ENCODE measurements at places on chromosomes 11 and 22.

GRCh38 chr22:37209140-37209845 is 3.0 kb downstream of the SSTR3 start:
- DNase-seq: peak; percentile 52

- DNase-seq: no peak
These were observed 84.2 kb downstream of the FDX1 start for GRCh38 chr11:110513846-110514437.

GRCh38 chr11:59185386-59185945 is 13.5 kb downstream of the DTX4 start:
- no peak for DNase-seq

DNA sequence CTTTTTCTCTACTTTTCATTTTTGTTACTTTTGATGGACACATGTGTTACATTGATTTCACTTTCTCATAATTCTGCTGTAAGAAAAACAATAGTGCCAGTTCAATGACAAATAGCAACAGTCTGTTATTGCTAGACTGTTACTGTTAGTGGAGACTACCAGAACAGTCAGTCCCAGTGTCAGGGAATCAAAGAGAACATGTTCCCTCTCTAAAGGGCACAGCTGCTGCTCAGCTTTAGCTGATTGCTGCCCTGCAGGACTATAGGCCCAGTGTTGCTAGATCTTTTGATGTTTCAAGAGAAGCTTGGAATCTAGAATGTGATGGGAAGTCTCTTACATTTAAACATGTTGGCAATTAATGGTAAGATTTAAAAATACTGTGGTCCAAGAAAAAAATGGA is 3.4 kb downstream of the BIRC3 start:
- no peak for DNase-seq

- DNase-seq: no peak
These were observed 54.6 kb upstream of the ANO5 start for GRCh38 chr11:22138264-22138663.

DNA sequence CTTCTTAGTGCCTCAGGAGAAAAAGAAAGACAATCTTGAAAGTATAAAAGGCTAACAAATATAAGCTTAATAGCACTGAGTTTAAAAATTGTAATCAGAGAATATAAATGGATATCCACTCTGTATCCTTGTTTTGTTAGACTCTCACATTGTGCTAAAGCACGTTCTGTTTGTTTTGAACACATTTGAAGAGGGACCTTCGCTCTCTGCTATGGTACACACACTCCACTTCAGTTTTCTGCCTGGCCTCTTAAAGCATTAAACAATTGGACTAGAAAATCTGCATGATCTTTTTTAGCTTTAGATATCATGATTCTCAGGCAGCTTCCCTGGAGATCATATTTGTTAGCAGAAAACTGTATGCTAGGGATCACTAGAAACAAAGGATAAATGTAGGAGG is 40.3 kb upstream of the PGR start:
- DNase-seq: no peak

- no peak for DNase-seq
These were observed 8.5 kb upstream of the DENND5A start for GRCh38 chr11:9273376-9274336.

- DNase-seq: no peak
These were observed 23.5 kb downstream of the MRTFA start for GRCh38 chr22:40613067-40613466.

DNA sequence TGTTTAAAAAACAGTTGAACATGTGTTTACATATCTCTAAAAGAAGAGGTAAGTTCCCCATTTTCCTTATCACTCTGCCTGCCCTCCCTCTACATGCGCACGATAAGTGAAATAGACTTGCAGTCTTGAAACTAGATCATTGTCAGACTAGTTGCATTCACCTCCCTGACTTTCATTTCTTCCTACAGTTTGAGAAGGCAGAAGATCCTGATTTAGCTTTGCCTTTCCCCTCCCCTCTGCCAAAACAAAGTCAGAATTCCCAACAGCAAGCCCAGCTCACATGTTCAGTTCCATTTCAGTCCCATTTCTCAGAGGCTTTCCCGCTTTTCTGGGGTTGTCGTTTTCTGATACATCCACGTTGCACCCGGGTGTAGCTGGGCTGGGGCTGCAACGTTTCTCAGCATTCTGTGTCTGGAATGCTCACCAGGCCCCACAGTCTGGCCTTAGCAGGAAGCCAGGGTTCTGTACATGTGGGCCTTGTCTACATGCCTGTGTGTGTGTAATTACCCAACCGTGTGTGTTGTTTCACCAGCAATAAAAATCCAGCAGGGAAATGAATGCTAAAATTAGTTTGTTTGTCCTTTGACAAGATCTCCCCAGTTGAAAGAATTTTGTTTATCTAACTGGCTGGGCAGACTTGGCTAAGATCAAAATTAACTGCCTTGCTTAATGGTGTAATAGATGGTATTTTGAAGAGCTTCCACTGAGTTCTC is 179.2 kb downstream of the DBX1 start:
- no peak for DNase-seq

DNA sequence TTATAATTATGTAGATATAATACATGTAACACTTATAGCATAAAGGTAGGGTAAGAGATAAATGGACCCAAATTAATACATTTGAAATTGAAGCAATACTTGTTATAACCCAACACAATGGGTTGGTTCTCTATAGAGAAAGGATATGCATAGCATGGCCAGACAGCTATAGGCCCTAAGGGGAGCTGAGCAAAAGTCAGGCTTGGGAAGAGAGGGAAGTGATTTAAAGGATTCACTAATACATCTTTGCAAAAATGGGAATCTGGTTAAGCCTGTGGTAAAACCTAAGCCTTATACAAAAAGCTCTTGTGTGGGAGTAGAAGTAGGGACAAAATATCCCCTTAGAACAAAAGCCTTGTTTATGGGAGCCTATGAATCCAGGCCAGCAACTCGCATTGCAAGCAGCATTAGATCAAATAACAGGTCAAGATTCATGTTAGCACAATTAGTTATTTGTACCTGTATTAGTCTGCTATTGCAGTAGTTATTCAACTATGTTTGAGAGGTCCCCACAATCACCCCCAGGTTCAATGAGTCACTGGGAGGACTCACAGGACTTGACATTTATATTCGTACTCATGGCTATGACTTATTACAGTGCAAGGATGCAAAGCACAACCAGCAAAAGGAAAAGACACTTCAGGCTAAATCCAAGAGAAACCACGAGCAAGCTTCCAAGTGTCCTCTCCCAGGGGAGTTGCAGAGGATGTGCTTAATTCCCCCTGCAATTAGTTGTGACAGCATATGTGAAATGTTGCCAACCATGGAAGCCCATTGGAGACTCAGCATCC is 144.7 kb upstream of the LMO1 start:
- DNase-seq: no peak

GRCh38 chr11:76185511-76185910 is 20.8 kb downstream of the WNT11 start:
- no peak for DNase-seq

- no peak for DNase-seq
These were observed 73.2 kb upstream of the CLDN5 start for GRCh38 chr22:19597399-19597735.

DNA sequence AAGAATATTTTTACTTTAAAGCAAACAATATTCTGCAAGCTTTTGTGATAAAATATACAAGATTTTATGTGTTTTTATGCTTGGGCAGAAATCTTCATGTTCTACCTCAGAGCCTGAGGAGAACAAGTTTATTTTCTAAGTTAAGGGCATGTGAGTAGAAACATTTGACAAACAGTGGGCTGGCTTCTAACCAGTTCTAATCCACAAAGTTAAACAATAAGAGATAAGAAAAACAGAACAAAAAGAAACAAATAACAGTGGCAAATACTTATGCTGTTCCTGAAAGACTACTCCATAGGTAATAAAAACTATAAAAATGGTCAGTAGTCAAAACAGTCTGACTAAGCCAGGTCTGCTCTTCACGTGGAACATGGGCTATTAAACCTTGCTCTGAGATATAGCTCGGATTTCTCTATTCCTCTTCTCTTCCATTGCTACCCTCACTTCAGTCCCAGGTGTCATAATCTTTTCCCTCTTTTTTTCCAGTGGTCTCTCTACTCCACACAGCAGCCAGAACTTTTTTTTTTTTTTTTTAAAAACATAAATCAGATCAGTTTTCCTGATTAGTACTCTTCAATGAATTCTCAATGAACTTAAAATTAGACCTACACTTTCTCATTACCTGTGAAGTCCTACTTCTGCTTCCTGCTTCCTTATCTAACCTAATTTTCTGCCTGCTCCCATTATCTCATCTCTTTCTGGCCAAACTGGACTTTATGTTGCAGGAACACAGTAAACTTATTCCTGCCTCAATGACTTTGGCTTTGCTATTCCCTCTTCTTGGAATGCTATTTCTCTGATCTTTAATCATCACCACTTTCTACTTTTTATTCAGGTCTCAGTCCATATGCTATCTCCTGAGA is 671.1 kb upstream of the CCDC90B start:
- DNase-seq: no peak

DNA sequence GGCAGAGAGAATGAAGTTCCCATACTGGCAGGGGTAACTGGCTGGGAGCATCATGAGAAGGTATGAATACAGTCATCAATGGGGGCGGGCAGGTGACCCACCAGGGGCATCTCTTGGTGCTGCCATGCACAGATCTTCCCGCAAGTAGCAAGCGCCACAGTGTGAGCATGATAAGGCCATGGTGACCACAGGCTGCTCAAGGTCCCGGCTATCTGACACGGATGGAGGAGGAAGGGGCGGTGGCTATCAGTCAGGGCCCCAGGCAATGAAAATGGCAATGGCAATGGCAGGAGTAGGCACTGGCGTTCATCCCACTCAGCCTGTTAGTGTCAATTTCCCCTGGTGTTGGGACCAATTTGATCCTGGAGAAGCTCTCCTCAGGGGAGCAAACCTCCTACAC is 21.6 kb downstream of the ASCL2 start:
- DNase-seq: no peak

GRCh38 chr11:24238771-24239645 is 257.8 kb upstream of the LUZP2 start:
- DNase-seq: no peak

- DNase-seq: no peak
These were observed 1.0 kb upstream of the TBX1 start for GRCh38 chr22:19759427-19760057.

- peak; percentile 79 for DNase-seq
These were observed 115.8 kb upstream of the PITPNB start for GRCh38 chr22:28034760-28035401.

- DNase-seq: peak; percentile 67
These were observed 21.7 kb upstream of the MICALL1 start for GRCh38 chr22:37884420-37884819.

GRCh38 chr22:46416891-46417580 is 81.5 kb downstream of the TRMU start:
- DNase-seq: peak; percentile 84

DNA sequence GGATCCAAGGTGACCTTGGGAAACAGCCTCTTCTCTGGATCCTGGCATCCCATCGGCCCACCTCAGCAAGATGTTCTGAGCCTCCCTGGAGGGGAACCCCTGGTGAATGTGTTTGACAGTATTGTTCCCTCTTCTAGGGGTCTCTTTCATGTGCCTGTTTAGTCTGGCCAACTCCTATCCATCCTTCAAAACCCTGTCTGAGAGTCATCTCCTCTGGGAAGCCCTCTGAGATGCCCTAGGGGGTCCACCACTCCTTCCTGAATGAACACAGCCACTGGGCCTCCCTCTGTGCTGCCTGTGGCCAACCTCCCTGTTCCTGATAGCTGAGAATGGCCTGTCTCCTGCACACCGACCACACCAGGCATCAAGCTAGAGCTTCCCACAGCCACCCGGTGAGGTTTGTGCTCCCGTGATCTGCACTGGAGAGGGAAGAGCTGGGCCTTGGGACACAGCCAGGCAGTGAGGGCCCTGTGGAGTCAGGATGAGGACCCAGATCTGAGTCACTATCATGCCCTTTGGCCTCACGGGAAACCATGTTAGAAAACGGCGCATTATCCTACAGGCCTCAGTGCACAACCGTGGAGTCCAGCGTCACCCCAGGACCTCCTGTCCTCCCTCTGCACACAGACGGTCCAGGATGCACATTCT is 8.8 kb downstream of the WNT7B start:
- no peak for DNase-seq

DNA sequence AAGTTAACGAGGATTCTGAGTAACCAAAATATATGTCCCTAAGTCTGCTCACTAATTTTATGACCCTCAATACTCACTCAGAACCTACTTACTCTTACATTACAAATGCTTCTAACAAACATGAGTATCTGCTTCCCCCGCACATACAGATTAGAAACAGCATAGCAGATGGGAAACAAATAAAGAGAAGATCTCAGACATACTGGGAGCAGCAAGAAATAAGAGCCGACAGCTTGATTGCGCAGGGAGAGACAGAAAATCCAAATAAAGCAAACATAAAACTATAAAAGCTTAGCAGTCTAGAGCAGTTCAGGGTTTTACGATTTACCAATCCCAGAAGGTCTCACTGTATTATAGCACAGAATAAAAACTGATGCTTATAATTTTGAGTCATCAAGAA is 89.1 kb upstream of the DBX1 start:
- no peak for DNase-seq
